Spleen (tissue), 13 donors: ENCODE measurements at places on chromosomes 7 and 10. TPM values are rescaled to one million over a fixed set of nuclear protein-coding genes. Genes with fewer than 3 reads are reported as not detected.

GRCh38 chr10:61975391-61975932 lies 74.0 kb downstream of the ARID5B start:
- DNase-seq, result no peak

DNA sequence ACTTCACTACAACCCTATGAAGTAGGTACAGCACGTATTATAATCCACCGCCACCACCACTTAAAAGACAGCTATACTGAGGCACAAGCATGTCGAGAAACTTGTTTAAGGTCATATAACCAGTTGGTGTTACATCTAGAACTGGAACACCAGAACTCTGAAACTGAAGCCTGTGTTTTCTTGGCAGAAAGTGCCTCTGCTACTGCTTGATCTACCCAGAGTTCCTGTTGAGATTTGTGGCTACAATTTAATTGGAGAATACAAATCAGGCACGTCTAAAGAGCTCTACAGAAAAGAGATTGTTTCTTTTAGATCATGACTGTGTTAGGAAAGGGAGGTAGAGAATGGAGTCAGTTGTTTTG lies 4.3 kb upstream of the ADD3 start:
- no peak for DNase-seq

GRCh38 chr10:78924319-78925003 lies 144.3 kb upstream of the ZMIZ1 start:
- DNase-seq, result peak; percentile 24

DNA sequence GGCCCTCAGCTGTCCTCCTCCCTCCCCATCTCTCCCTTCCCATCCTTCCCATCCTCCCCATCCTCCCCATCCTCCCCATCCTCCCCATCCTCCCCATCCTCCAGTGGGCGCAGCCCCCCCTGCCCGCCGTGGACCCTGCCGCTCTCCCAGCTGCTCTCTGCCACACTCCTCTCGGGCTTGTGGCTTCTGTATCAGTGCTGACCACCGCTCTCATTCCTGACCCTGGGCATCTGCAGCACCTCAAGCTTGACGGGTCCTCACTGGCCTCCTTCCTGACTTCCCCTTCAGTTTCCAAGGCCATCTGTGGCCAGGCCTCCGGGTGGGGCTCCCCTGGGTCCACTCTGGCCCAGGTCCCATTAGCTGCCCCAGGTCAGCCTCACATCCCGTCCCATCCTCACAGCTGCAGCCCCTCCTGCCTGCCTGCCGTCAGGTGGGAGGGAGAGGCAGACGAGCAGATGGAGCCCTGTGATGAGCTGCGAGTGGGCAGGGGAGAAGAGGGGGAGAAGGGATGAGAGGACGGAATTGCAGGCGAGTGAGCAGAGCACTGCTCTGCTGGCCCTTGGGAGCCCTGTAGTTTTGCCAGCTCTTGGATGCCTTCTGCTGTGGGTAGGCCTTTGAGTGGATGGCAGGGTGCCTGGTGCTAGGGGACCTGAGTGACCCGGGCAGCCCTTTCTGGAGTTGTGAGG lies 35.7 kb downstream of the LHPP start:
- DNase-seq, result no peak

DNA sequence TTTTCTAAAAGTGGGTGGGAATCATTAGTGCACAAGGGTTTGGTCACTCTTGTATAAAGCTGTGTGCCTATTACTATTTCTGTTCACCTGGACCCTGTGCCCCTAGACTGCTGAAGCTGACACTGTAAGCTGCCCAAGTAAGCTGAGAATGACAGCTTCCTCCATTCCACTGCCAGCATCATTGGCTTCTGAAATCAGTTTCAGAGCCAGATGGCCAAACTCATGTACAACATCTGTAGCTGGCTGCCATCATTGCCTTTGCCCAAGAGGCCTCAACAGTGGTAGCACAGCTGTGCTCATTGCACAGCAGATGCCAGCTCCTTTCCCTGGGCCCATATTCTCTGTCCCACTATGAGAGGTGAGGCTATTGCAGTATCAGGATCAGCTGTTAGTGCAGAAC lies 165.7 kb downstream of the CPEB3 start:
- DNase-seq, result no peak

DNA sequence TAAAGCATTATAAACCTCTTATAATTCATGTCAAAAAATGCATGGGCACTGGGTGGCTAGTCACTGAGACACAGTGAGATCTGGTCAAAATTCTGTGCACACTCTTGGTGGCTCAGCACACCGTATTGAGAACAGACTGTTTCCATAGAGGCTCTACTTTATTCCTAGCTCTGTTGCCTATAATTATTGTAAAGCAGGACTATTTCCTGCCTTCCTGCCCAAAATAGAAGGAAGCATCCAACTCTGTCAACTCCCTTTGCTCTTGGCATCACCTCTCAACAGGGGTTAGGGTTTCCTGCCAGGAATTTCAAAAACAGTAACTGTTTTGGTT lies 45.1 kb downstream of the PTN start:
- no peak for DNase-seq

DNA sequence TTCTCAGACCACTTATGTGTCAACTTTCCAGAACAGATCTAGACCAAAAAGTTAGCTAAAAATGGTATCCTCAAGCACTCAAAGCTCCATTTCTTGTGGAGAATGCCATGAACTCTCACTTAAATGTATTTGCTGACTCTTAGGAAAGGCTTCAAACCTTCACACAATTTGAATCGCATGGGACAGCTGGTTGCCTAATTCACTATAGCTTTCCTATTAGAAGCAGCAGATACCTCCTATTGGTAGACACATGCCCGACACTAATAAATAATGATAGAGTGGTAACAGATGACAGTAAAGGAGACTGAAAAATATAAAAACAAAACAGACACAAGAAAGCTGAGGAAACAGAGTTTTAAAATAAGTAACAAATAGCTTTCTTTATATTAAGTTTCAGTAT lies 818.5 kb downstream of the XPNPEP1 start:
- no peak for DNase-seq

TMEM213 gene
- polyA plus RNA-seq, result not detected

TET1 gene
- 0.16 TPM for polyA plus RNA-seq

WAPL gene
- polyA plus RNA-seq, result 17.0 TPM
